Activated gamma-delta T cell treated with Interleukin-2 at 50 U/mL for 16 hours (primary cell): ENCODE measurements at places on chromosomes 1 and 21.

- no peak for DNase-seq
These were observed 277.9 kb downstream of the DNM3 start for GRCh38 chr1:172119184-172119583.

DNA sequence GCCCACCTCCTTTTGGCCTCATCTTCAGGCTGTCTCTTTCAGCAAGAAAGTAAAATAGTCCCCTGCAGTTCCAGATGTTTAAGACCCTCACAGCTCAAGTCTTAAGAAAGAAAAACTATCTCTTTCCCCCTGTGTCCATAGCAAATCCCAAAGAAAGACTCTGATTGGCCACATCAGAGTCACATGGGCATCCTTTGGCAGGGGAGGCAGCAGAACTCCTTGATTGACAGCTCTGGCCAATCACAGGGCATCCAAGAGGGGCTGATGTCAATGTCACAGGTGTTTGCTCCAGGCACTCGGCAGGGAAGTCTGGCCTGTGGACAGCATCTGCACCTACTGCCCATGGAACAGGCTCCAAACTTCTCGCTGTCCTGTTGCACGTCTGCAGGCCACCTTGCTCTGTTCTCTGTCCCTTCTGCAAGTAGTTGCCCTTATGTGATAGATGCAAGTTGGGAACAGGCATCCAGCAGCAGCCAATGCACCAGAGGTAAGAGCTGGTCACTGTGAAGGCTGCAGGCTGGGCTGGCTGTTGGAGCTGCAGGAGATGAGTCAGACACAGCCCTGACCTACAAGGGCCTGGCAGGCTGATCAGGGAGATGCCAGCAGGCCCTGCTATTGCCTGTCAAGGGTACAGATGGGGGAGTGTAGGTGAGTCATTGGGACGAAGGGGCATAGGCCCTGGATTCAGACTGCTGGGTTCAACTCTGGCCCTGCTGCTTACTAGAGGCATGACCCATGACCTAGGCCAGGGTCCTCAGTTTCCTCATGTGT, 96.8 kb upstream of the TMEM51 start:
- no peak for DNase-seq

DNA sequence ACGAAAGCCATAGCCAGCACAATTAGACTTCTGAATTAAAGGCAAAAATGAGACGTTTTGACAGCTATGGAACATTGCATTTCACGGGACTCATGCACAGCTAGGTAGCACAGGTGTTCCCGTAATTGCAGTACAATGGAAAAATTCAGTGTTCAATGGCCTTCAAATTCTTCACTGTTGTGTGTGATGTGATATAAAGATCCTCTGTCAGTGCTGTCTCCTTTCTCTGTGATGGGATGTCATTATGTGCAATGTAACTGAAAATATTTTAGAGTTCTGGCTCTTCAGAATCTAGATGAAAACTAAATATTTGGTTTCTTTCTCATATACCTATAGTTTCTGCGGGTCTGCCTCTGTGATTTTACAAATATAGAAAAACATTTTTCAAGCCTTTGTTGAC, 1599.7 kb downstream of the MRPL39 start:
- DNase-seq: no peak

GRCh38 chr1:245589906-245590305, 435.1 kb downstream of the KIF26B start:
- no peak for DNase-seq

- no peak for DNase-seq
These were observed 151.6 kb downstream of the TOMM20 start for GRCh38 chr1:234976861-234977680.

GRCh38 chr1:36177589-36178431, 21.9 kb downstream of the MAP7D1 start:
- DNase-seq: no peak

DNA sequence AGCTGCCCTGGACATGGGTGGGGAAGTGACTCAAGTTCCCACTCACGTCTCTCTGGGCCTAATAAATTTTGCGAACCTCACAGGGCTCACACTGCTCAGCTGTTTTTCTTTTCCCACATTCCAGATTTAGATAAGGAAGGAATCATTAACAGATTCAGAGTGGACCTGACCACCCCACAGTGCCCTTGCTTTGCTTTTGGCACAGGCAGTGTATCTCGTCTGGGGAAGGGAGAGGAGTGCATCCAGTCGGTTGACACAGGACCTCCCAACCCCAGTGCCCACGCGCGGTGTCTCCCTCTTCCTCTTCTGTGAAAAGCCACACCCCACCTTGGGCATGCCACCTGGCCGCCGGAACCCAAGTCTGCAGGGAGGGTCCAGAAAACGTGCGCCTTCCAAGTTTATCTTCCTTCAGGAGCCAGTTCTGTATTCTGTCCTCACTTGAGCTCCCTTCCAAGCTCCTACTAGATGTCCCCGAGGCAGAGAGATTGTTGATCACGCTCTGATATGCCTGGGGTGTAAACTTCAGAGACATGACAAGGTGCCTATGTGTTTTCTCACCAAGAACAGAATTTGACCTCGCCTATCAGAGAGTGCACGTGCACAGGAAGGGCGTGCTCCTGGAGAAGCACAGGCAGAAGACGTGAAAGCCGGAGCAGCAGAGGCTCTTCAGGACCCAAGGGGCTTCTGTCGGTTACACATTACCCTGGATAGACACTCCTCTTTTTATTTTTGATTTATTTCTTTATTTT, 9.5 kb upstream of the SLC2A5 start:
- DNase-seq: no peak

DNA sequence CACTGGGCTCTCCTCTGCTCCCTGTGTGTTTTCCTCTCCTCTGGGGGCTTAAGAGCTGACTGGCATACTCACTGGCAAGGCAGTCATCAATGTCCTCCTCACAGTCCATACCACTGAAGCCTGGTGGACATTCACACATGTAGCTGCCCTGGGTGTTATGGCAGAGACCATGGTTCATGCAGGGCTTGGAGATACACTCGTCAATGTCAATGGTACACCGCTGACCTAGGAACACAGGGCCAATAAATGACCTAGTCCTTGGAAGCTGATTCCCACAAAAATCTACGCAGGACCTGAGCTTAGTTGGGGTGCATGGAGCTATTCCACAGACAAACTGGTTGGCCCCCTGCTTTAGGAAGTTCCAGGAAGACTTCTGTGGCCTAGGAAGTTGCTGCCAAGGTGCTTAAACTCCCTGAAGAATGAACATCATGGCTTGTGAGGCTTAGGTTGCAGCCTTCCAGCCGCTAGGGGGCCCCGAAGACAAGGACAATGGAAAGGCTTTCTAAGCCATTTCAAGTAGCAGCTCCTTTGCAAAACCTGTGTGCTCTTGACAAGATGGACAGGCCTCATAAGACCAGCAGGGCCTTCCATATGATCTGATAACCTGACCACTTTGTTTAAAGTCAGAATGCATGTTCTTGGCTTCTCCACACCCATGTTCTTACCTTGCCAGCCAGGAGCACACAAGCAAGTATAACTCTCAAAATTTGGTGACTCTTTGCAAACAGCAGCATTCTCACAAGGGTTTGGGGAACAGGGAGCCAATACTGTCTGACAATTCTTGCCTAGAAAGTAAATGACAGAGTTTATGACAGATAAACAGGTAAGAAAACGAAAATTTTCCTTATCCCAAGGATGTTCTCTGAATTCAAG, 52.3 kb upstream of the ADAM30 start:
- peak; percentile 60 for DNase-seq

DNA sequence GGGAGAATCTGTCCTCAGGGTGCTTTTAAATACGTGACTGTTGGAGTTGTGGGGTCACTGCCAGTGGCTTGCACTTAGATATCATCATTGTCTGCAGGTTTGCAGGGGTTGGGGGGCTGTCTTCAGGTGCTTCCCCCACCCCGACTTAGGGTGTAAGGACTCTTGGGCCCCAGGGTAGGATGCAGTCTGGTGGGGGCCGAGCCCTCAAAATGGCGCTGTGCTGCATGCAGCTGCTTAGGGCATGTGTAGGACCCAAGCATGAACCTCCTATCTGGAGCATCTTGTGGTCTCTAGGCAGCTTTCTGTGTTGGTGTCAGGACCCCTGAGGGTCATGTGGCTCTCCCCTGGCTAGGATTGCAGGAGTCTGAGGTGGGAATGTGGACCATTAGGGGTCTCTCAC, 55.6 kb upstream of the B3GALT2 start:
- DNase-seq: no peak

DNA sequence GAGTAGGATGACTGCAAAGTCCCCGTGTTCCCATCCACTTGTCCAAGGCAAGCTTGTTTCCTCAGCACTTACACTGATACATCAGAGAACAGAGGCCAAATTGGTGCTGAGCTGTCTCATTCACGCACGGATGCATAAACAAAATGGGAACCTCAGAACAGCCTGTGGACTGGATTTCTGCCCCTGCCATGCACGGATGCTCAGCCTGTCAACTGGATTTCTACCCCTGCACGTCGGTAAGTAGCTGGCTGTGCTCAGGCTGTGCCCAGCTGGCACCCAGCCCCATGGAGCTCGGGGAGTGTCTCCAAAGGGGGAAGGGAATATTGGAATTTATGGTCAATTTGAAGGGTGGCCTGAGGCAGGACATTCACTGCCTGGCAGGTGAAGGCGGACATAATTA, 40.8 kb upstream of the TMPRSS2 start:
- DNase-seq: no peak

- DNase-seq: no peak
These were observed 37.4 kb downstream of the ACOT11 start for GRCh38 chr1:54585181-54586066.

- DNase-seq: no peak
These were observed 36.1 kb upstream of the RGS1 start for GRCh38 chr1:192539297-192540092.

GRCh38 chr1:76508871-76509270, 358.4 kb upstream of the ST6GALNAC5 start:
- DNase-seq: no peak

DNA sequence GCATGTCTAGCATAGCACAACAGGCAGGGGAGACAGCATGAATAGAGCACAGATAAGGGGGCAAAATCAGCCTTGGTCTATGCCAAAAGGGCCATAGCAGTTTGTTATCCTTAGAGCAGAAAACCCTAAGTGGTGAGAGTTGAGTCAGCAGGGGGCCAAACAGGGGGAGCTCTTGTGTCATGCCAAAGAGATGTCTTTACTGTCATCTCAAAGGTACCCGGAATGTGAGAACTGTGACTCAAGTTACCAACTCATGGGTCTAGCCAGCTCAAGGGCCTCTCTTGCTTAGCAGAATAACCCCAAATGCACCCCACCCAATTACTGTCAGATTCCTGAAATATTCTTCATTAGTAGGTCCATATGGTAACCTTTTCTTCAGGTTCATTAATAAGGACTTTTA, 45.9 kb upstream of the NRDC start:
- DNase-seq: no peak

DNA sequence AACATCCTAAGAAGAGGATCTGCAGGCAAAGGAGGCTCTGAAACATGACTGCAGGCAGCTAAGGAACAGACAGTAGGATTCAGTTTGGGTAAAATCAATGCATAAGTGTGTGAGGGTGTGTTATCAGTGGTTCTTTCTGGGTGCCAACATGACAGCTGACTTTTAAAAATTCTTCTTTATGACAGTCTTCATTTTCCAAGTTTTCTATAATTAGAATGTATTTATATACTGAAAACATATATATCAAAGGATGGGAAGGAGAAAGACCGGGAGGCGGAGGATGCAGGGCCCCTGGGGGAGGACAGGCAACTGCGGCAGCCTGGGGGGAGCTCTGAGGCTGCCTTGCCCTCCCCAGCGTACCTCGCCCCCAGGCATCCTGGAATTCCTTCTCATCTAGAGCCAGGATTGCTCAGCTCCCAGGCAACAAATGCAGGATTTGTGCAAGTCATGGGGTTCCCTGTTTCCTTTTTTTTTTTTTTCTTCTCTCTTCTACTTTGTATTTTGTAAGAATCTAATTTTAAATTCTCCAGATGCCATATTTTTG, 104.8 kb downstream of the CSMD2 start:
- no peak for DNase-seq

DNA sequence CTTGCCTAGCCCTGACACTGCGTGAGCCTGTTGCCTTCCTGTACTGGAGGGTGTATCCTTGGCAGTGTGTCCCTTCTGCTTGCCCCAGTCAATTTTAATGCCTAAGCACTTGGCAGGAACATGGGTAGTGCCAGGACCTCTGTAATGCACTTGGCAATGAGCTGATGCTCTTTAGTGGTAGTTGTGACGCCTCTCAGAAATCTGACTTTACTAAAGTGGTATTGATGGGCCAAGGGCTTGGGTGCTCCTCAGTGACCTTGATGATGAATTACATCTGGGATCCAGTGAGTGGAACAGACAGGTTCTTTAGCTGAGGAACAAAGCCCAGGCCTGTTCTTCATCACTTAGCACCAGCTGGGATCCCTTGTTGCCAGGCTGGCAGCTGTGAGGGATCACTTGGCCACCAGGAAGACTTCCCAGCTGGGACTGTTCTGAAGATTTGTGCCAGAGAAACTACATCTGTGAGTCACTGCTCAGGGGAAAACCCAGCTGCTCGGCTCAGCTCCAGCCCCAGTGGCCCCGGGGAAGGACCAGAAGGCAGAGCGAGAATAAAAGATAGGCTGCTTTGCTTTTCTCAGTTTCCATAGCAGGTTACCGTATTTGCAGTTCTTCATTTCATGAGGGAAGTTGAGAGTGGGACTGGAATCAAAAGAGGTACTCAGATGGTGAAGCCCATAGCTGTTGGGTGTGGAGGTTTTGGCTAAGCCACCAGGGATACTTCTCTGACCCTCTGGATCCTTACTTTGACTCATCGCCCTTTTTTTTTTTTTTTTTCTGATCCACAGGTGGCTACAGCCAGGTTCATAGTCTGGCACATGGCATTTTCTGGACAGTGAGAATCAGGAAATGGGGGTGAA, 28.5 kb upstream of the KCNA2 start:
- DNase-seq: peak; percentile 46
